ENCODE measurements at places on chromosomes 1 and 21.
A peak's percentile ranks its signal among the peaks of the same experiment; 100 is the strongest.

GRCh38 chr1:190679044-190679443, 201.4 kb upstream of the BRINP3 start:
- DNase-seq, result no peak

DNA sequence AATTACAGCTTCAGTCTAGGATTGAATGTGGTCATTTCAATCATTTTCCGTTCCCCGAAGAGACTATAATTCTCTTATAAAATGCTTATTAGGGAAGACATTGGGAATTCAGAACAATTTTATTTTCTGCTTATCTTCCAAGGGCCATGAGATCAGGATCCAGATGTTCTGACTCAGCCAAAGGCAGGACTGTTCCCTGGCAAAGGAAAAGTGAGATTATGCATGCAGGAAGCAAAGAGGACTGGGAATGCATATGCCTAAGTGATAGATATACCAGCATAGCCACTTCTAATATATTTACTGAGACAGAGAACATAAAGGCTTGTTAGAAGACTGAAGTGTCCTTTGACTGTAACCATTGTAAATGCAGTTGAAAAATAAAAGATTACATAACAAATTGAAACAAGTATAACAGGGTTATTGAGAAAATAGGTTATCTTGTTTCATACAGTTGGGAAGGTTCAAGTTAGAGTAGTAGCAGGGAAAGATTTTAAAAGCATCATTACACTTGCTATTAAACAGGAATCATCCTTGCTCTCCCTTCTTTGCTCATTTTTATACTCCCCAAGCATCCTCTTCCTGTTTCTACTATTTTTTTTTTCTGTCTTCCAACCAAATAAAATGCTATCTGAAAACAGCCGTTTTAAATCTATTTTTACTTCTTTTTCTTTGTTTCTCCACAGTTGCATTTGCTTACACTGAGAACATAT, 439.6 kb upstream of the ADAMTS5 start:
- DNase-seq, result no peak

- DNase-seq, result no peak
Observed at GRCh38 chr1:209218981-209219380, 364.5 kb upstream of the CAMK1G start.

DNA sequence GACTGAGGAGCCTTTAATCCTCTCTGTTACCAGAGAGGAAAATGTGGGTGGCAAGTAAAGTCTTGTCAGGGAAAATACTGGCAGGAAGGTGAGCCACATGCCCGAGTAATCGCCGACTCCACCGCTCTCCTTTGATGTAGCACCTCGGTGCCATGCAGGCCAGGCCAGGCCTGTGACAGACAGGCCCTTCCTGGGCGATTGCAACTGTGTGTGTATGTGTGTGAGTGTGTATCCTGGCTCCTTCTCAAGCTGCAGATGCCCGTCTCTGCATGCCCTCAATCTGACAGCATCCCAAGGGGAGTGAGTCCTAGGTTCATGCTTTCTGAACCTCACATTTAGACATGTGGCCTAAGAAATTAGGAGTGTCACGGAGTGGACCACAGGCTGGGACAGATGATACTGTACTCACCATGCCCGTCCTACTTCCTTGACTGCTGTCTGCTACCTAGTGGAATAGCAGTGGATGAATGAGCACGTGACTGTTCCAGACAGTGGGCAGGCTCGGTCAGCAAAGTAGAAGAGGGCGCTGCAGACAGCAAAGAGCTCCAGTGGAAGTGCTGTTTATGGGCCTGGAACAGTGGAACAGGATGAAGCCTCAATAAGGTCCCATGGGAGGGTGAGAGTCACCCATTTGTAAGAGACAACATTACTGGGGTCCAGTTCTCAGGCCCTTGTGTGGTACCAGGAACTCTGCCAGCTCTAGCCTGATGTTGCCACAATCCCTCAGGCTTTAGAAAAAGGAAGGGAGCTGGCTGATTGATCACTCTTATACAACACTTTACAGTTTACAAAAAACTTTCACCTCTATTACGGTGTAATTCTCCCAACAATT, 25.3 kb downstream of the SERTAD4 start:
- DNase-seq, result no peak

DNA sequence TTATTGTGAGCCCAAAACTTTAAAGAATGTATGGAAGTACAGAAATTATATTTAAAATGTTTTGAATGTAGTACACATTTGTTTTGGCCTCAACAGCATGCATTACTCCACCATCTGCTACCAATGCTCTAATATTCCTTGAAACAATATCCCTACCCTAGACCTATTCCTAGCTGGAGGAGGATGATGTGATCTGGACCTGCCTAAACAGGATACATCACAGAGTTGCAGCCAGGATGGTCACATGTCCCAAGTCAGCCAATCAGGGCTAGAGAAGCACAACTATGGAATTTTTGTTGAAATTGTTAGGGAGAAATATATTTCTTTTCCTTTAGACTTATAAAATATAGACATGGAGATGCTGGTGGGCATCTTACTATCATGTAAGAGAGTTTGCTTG, 623.3 kb upstream of the NR5A2 start:
- no peak for DNase-seq

DNA sequence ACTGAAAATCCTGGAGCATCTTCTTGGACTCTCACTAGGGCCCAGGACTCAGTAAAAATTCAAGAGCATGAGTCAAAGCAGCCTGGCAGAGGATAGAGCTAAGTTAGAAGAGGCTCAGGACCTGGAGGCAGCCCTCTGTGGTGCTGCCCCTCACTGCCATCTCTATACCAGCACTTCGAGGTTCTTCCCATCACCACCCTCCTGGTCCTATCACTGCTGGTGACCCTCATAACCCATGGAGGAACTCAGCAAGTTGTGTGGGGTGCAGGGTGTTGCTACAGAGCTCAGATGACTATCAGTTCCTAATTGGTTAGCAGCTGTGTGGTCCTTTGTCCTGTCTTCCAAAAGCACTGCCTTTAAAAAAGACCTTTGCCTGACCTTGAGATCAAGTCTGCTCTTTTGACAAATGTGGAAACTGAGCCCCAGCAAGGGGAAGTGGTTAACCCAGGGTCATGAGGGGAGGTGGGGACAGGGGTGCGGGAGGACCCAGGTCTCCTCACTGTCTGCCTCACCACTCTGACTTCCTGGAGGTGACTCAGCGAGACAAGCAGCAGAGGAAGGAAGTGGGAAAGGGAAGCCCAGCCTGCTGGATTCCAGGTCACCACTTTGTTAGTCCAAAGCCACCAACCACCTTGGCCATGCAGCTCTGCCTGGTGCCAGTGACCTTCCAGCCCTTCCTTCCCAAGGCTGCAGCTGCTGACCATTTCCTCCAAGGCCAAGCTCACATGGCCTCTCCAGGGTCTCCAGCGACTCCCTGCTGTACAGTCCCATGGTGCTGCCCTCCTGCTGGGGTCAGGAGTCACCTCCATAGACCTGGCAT, 199.4 kb upstream of the EDN2 start:
- no peak for DNase-seq

DNA sequence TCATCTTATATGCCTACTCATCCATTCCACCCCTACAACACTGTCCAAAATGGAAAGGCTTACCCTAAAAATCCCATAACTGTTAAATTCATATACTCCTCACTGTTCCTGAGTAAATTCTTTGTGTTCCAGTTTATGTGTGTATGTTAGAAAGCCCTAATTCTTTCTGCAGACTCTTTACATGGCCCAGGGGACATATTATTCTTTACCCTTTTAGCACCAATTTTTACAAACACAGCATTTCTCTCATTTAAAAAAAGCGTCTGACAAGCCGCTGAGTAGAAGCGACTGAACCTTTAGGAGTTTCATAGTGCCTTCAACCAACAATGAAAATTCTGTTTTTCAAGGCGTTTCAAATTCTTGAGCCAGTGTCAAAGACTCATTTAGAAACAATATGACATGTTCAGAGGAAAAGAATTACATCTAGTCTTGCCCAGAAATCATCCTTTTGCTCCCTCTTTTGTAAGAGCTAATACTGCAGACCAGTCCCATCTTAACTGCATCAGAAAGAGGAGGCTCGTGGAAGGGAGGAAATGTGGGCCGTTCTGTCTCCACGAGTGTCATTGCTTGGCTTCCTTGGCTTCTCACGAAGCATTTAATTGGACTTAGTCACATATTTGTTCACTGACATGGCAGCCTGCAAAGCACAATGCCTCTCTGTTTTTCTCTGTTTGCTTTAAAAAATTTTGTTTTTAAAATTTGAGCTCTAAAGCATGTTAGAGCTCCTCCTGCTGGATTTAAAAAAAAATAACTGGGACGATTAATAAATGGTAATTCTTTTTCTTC, 21.3 kb upstream of the C1orf105 start:
- DNase-seq, result no peak

GRCh38 chr1:26530410-26530894, 891 bp downstream of the RPS6KA1 start:
- no peak for DNase-seq

GRCh38 chr1:233424779-233425178, 97.3 kb downstream of the MAP3K21 start:
- DNase-seq, result no peak

- DNase-seq, result no peak
Observed at GRCh38 chr1:246078888-246079252, 428.2 kb downstream of the SMYD3 start.

DNA sequence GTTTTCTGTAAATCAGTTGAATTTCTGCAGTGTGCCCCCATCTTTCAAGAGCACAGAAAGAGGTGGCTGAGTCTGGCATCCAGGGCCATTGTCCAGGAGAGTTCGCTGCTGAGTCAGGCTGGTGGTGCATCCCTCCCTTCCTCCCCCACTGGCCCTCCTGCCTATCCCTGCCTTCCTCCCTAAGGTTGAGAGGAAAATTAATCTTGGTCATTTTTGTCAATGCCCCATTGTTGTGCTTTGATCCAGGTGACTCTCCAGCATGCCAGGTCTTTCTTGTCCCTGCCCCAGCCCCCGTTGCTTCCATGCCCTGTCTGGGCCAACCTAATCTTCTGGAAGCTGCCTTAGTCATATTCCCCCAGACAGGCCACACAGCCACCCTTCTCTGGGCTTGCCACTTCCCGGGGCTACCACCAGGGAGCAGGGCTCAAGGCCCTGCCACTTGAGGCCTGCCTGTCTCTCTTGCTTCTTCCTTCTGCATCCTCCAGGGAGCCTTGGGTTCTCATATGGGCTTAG, 26.6 kb downstream of the PROK1 start:
- no peak for DNase-seq

DNA sequence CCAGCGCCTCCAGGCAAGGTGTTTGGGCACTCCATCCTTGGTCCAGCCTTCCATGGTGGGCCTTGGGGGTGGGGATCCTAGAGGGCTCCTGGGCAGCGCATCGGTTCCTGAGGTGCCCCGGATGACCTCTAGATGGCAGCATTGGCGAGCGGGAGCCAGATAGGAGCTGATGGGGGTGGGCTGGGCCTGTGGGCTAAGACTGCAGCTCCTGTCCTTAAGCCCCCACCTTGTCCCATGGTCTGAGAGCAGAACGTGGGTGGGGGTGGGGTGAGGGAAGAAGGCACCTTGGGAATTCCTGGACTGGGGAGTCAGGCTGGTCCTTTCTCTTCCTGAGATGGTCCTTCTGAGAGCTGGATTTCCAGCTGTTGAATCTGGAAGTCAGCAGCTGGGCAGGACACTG, 93.4 kb upstream of the CSF3R start:
- peak; percentile 39 for DNase-seq

- no peak for DNase-seq
Observed at GRCh38 chr1:4267381-4268261, 367.5 kb upstream of the C1orf174 start.

DNA sequence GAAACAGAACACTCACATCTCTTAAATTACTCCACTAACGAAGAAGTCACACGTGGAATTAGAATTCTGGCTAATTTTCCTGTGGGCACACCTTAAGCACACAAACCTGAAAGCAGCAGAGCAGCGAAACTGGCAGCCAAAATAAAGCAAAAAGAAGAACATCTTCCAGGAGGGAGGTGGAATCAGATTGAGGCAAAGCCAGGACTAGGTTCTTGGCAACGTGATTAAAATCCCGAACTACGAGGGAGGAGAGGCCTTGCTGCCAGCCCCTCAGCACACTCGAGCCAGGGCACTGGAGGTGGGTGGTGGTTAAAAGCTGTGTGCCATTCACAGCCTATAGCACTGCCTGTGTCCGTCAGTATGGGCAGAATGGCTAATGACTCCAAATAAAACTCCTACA, 58.0 kb downstream of the HIVEP3 start:
- DNase-seq, result no peak

Data from stimulated activated CD4-positive, alpha-beta T cell treated with anti-CD3 and anti-CD28 coated beads, Interleukin-1b, Interleukin-23, amount 100 ng/mL, for 1 hour (primary cell).